Mesenteric fat pad (tissue), 1 donor: ENCODE measurements at places on chromosomes 5 and 9. TPM values are rescaled to one million over a fixed set of nuclear protein-coding genes. Genes with fewer than 3 reads are reported as not detected.
A peak's percentile ranks its signal among the peaks of the same experiment; 100 is the strongest.

DNA sequence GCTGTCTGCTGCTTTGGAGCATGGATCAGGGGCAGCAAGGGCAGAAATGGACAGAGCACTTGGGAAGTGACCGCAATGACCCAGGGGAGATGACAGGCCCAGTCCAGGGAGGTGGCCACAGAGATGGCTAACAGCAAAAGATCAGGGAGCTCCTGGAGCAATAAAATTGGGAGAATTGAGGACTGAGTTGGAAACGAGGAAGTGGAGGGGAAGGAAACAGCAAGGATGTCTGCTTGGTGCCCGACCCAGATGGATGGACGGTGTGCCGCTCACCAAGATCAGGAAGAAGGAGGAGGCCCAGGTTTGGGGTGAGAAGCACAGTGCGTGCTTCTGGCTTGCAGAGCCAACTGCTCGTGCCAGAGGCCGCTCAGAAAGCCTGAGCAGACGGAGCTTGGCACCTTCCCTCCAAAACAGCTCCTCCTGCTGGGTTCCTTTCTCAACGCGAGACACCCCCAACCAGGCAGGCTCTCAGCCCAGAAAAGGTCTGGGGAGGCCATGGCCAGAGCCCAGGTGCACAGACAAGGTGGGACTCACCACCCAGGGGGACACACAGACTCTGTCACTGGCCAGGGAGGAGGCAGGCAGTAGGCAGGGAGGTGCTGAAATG lies 1.7 kb upstream of the SLC34A1 start:
- DNase-seq, result no peak

DNA sequence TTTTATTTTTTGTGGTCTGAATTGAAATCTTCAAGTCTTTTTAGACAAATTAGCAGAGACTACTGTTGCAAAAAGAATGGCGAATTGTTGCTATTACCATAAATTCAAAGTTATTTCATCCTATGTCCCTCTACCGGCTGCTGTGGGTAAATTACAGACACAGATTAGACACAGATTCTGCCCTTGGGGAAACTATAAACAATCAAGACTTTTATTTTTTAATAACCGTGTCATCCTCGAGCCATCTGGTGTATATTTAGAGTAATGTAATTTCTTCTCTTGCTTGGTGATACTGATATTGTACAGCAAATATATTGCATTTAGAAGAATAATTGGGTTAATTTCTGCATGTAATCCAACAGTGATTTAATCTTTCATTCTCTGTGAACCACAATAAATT lies 228.0 kb upstream of the ADAMTSL1 start:
- DNase-seq, result no peak

GRCh38 chr5:180049185-180049548 lies 22.4 kb downstream of the RNF130 start:
- no peak for DNase-seq

- DNase-seq, result no peak
These were observed 287.8 kb downstream of the EBF1 start for GRCh38 chr5:158811921-158812320.

CMBL gene
- 17.3 TPM for total RNA-seq

DNA sequence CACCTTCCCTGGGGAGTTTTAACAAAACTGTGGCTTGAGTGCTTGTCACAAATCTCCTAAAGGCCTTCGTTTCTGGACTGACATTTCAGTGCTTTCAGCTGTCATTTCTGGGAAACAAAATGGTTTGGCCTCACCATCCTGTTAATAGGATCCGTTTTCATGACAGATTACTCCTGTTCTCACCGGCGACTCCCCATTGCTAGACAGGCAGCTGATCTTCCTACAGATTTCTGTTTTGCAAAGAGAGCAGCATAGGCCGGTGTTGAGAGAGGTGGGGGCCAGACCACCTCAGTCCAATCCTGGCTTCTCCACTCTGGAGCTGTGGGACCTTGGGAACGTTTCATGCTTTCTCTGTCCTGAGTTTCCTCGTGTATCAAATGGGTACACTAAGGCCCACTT lies 75.5 kb upstream of the OTULINL start:
- DNase-seq, result no peak

- no peak for DNase-seq
These were observed 167.9 kb upstream of the MOCS2 start for GRCh38 chr5:53277491-53277890.

DNA sequence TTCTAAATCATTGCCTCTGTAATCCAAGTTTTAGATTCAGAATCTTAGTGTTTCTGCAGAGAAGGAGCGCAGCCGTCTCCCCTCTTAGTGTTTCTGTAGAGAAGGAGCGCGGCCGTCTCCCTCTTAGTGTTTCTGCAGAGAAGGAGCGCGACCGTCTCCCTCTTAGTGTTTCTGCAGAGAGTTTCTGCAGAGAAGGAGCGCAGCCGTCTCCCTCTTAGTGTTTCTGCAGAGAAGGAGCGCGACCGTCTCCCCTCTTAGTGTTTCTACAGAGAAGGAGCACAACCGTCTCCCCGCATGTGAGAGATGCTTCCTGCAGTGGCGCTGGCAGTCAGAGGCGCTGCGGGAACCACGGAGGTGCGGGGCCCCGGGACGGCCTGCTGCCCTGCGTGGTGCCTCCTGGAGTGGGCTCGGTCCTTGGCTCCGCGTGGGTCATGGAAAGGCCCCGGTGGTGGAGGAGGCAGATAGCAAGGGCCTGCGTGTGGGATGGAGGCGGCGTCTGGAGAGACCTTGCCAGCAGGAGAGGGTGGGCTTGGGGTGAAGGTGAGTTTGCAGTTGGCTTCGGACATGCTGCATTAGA lies 10.9 kb downstream of the CEP72 start:
- DNase-seq, result no peak

GRCh38 chr5:132466433-132467286 lies 23.9 kb downstream of the IRF1 start:
- DNase-seq, result peak; percentile 89

AMBP gene
- total RNA-seq, result not detected

- no peak for DNase-seq
These were observed 31.2 kb upstream of the TARS1 start for GRCh38 chr5:33409435-33410170.

- no peak for DNase-seq
These were observed 34.6 kb upstream of the JADE2 start for GRCh38 chr5:134490925-134491271.

FKTN gene
- 13.5 TPM for total RNA-seq

ISOC1 gene
- 22.6 TPM for total RNA-seq

DNA sequence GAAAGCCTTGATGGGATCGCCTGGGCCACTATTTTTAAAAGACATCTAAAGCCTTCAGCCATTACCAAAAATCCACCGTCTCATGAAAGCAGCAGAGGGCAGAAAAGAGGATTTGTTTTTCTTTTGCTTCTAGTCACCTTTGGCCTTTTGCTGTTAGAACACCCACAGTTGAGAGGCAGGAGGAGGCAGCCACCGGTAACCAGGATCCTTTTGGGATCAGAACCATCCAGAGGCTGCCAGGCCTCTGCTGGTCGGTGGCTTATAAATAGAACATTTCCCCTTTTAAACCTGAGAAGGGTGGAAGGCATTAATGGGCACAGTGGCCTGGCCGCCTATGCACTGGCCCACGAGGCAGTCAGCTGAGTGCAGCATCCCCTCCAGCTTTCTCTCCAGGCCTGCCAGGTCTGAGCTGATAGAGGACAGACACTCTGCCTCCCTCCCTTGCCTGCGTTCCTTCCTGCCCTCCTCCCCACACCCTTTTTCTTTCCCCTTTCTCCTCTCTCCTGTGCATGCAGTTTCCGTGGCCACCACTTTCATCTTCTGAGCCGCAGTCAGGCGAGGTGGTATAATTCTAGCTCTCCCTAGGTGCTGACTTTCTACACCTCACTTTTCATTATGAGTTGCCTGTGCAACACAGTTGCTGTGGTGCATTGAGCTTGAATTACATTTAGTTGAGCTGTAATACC lies 253.4 kb downstream of the ARHGAP26 start:
- DNase-seq, result no peak

DNA sequence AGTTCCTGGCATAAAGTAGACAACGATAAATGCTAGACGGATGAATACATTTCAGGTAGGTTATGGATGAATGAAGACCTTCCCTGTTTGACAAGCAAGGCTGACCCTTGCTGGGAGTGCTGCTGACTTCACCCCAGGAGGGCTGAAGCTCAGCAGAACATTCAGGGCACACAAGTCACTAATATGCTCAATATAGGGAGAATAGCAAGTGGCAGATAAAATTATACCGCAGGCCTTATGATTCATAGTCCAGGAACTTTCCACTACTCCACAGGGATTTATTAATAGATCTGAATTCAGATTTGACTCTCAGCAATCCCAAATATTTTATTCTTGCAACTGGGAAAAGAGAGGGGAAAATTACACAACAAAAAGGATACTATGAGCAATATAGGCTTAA lies 38.2 kb upstream of the GRAMD2B start:
- no peak for DNase-seq

GRCh38 chr9:92527832-92528521 lies 7.8 kb downstream of the ECM2 start:
- no peak for DNase-seq

GRIA1 gene
- total RNA-seq, result 3.2 TPM

GRCh38 chr5:82984786-82985735 lies 92.1 kb downstream of the TMEM167A start:
- DNase-seq, result no peak

ADCY2 gene
- total RNA-seq, result 1.2 TPM

GRCh38 chr9:136341042-136341655 lies 13.8 kb downstream of the GPSM1 start:
- no peak for DNase-seq

- no peak for DNase-seq
These were observed 8.5 kb downstream of the C5orf52 start for GRCh38 chr5:157679801-157680200.

DNA sequence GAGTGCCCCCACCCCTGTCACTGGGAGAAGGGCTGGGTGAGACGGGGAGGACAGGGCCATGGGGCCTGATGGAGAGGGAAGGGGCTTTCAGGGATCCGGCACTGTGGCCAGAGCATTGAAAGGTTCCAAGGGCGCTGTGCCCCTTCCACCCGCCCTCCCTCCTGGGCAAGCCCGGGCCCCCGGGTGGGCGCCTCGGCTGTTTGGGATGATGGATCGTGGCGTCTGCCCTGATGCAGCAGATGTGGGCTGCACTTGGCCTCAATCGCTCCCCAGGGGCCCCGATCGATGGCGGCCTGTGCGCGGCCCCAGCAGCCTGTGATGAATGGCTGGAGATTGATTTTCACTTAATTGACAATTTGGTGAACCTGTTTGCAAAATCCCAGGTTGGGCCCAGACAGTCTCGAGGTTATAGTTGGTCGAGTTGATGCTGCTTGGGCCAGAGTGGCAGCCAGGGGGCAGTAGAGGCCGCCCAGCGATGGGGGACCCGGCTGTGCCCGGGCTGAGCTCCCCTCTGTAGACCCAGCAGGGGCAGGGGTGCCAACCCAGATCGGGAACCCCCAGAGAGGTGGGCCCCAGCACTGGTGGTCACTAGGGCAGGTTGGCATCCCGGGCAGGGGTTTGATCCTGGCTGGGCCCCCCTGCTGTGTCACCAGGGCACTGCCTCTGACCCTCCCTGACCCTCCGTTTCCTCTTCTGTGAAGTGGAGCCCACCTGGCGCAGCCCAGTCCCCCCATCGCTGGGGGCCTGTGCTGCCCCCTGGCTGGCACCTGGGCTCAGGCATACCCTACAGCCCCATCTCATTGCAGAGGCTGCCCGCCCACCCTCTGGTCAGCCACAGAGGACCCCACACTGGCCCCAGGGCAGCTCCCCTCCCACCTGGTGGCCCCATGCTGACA lies 34.7 kb downstream of the LHX3 start:
- DNase-seq, result no peak

BTNL3 gene
- total RNA-seq, result 0.29 TPM

LOX gene
- total RNA-seq, result 46.3 TPM

GRCh38 chr9:24552526-24553182 lies 7.0 kb upstream of the IZUMO3 start:
- no peak for DNase-seq

- no peak for DNase-seq
These were observed 1.4 kb upstream of the PJA2 start for GRCh38 chr5:109411149-109411514.

DNA sequence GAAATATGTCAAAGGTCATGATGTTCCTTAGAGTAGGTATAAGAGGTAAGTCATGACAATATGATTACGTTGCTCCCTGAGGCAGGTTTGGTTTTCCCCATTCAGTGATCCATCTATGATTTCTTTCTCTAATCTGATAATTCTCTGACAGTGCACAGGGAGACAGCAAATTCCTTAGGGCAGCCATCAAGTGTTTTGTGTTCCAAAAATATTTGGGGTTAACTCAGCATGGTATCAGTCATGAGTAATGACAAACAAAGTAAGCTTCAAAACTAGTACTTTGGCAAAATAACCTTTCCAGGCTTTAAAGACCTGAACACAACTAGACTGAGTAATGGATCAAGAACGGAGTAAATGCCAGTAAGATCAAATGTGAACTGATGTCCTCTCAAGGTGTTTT lies 55.3 kb upstream of the SPATA31E1 start:
- DNase-seq, result no peak

GRM6 gene
- not detected for total RNA-seq

DNA sequence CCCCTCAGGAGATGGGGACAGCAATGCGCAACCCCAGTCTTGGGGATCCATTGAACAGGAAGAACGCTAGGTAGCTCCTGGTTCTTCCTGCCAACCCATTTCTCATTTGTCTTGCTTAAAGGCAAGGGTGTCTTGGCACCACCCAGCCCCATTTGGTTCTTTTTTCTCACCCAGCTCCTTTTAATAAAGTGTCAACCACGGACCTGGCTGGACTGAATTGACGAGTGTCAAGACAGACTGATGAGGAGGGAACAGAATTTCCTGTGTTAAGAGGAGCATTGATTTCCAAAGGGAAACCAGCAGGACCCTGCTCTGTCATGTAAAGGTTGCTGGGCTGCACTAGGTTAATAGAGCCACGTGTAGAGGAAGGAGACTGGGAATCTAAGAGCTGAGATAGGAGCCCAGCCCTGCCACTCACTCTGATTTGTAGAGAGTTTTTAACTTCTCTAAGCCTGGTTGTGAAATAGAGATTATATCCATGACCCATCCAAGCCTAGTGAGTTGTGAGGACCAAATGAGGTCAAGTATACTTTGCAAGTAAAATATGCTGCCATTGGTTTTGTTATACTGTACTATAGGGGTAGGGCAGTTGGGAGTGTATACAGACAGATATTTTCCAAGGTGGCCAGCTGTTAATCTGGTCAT lies 33.7 kb downstream of the OSTF1 start:
- no peak for DNase-seq

GRCh38 chr9:120820095-120820494 lies 22.6 kb downstream of the PSMD5 start:
- DNase-seq, result no peak

DNA sequence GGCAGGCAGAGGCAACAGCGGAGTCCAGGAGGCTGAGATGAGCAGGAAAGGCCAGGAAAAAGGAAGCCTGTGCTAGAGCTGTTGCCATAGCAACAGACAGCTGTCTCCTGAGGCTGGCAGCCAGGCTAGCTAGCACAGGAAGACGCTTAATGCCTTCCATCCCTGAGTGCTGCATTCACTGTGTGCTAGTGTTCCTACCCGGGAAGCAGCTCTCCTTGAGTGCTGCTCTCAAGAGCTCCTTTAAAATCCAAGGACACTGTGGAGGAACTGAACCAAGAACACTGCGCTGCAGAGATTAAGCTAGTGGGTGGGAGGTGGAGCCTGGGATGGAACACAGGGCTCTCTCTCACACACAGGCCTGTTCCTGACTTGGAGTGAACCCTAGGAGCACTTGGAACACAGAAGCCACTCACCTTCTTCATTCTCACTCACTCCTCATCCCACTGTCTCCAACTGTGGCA lies 53.5 kb upstream of the IL7R start:
- no peak for DNase-seq
